ENCODE measurements at places on chromosomes 7 and 10. TPM values are rescaled to one million over a fixed set of nuclear protein-coding genes. Genes with fewer than 3 reads are reported as not detected.

The HECW1 gene
- 0.46 TPM for total RNA-seq

DNA sequence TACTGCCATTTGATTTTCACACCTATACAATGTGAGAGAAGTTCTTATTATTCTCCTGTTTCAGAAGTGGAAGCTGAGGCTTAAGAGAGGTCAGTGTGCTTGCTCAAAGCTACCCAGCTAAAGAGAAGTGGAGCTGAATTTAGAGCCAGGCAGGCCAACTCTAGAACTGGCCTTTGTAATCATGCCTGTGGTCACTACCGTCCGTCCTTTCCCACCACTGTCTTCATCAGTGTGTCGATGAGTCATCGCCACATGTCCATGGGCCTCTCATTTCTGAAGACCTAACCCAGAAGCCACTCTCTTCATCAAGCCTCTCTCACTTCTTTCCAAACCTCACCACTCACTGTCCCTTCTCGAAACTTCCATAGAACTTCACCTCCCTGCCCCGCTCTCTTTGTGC, 237.8 kb downstream of the KIAA1217 start:
- DNase-seq: no peak

GRCh38 chr10:128476368-128476725, 350.1 kb upstream of the MKI67 start:
- no peak for DNase-seq

The IRF5 gene
- 19.9 TPM for total RNA-seq

- DNase-seq: no peak
Observed at GRCh38 chr7:21345361-21345760, 82.5 kb upstream of the SP4 start.

The DLX5 gene
- total RNA-seq: not detected

The BICC1 gene
- total RNA-seq: 64.6 TPM

The SOSTDC1 gene
- not detected for total RNA-seq

The TDRD1 gene
- not detected for total RNA-seq

DNA sequence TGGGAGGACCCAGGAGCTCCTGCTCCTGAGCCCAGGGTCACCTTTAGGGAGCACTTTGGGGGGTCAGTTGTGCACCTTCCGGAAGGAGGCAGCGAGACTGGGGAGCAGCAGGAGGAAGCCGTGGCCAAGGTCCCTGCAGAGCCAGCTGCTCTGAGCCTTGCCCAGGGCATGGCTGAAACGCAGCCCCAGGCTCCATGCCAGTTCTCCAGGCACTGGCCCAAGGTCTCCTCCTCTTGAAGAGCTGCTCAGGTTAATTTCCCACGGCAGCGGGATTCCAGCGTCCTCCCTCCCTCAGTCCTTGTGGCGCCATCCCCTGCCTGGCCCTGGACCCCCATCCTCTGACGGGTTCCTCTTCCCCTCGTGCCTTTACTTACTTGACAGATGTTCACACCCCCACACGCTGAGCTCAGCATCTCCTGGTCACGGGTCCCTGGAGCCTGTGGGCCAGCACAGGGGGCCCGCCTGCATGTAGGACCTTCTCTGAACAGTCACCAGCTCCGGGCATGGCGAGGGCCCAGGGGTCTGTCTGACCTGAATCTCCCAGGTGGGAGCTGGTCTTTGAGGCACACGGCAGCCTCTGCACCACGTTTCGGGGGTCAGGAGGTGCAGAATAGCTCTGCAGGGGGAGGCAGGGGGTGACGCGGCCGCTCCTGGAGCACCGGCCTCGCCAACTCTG, 16.7 kb upstream of the CFAP46 start:
- no peak for DNase-seq

The SPAM1 gene
- not detected for total RNA-seq

- no peak for DNase-seq
Observed at GRCh38 chr7:150716368-150716767, at the start of gene GIMAP1. GIMAP1 (plus strand) TSS chr7:150716613; CDS start chr7:150719048, 2,435 bp downstream.

DNA sequence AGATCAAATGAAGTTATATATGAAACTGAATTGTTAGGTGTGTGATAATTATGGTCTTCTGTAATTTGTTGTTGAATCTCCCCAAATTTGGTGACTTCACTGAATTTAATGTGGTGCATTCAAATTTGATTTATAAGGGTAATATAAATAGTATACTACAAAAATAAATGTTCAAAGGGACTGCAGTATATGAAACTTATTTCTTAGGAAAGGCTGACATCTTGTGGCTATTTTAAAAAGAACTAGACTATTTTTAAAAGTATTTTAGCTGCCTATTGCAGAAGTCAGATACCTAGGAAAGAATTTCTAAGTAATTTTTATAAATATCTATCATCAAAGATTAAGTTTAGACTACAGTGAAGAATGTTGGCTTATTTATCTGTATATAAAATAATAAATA, 36.6 kb downstream of the ATRNL1 start:
- DNase-seq: no peak

DNA sequence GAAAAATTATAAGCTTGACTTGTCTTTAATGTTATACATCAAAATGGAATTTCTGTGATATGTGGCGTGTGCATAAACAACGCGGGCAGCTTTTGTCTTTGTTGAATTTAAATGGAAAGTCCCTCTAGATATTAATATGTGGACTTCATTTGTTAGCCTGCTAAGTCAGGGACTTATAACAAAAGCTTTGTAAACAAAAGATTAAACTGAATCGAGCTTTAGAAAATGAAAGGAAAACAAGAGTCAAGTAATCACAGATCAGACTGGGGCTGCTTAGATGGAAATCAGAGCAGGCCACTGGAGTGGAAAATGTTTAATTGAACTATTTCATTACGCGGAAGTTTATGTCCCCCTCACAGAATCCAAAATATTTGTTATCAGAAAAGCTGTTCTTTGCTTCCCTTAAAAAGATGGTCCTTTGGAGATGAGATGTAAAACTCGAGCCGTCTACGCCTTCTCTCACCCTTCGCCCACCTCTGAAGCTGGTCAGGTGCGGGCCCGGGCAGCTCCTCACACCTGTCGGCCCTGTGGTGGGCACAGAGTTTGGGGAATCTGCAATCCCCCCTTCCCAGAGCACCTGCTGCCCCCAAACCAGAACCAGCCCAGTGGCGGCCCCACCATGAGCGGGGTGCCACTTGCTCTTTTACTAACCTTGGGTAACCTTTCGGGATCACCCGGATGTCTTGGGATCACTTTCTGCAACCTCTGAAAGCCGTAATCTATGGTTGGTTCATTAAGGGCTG, 116.2 kb downstream of the EBF3 start:
- DNase-seq: no peak

DNA sequence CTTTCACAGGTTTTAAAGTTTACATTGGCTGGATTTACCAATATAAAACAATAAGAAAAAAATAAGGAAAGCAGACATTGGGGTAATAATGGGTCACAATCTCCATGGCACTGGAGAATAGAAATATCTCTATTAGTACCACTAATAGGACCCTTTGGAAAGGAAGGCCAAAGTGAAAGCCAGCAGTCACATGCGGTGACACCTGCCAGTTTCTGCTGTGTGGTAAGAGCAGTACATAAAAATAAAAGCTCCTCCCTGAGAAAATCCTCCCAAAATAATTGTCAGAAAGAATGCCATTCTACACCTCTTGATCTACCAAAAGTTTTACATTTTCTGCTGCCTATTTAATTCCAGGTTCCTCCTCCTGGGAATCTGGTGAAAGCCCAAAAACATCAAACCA, 30.4 kb upstream of the SLC13A1 start:
- no peak for DNase-seq

- no peak for DNase-seq
Observed at GRCh38 chr7:80517282-80517747, 5.5 kb upstream of the GNAT3 start.

GRCh38 chr7:100126239-100126930, 382 bp upstream of the MBLAC1 start:
- DNase-seq: peak; percentile 26

- DNase-seq: no peak
Observed at GRCh38 chr10:34016576-34016975, 682.1 kb upstream of the NRP1 start.

DNA sequence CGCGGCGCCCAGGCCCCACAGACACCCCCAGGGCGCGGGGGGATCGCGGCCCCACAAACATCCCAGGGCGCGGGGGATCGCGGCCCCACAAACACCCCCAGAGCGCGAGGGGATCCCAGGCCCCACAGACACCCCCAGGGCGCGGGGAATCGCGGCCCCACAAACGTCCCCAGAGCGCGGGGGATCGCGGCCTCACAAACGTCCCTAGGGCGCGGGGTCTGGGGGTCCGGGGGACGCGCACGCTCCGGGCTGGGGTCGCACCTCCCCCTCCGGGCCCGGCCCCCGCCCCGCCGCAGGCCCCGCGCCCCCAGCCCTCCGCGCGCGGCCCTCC, 382 bp downstream of the DIP2C start:
- DNase-seq: no peak

The GPAM gene
- 9.2 TPM for total RNA-seq

DNA sequence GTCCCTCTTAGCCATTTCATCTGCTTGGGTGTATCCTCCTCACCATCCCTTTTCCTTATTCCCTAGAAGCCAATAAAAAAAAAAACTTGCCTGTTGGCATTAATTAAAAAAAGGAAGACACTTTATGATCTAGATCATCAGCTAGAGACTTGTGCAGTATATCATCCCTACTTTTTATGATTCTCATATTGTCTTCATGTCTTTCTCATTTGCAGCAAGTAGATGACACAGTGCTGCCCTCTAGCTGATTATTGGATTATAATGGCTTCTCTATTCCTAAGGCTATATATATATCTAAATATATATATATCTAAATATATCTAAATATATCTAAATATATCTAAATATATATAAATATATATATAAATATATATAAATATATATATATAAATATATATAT, 272.4 kb upstream of the LRGUK start:
- no peak for DNase-seq

The HDAC9 gene
- 84.5 TPM for total RNA-seq

DNA sequence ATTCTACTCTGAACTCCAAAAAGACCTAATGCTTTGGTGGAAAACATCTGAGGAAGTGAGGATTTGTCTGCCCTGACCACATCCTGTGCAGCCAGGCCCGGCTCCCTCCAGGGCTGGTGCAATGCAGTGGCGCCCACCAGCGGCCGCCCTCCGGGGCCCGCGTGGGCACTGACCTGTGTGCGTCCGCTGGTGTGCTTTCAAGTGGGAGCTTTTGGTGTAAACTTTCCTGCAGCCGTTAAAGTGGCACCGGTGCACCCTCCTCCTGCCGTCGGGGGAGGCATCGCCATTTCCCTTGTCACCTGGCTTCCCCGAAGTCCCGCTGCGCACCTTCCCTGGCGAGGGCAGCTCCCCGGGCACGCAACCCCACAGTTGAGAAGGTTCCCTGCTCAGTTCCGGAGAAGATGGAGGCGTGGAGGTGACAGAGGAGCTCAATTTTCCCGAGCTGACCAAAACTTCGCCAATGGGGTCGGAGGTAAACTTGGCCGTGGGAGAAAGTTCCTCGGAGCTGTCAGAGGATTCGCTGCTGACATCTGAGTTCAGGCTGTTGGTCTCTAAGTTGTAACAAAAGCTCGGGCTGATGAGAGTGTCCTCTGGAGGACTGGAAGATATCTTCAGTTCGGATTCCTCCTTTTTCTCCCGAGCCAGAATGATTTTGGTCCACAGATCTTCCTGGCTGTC, 3.4 kb downstream of the KLF6 start:
- no peak for DNase-seq

The SGCE gene
- total RNA-seq: 24.9 TPM

DNA sequence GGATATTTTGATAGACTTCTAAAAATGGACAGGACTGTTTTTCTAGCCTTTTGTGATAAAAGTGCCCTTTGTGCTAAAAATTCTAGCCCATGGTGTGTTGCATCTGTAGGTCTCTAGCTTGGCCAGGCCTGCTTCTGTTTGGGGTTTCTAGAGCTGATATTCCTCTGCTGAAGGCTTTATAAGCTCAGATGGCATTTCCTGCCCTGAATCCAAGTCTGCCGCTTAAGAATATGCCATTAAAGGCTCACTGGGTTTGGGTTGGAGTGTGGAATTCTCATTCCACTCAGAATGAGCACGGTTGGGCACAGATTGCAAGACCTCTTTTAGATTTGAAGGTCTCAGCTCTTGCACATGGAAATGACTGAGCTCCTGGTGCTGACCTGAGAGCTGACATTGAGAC, 49.4 kb upstream of the IGFBP3 start:
- no peak for DNase-seq

GRCh38 chr7:141242568-141242967, 168.7 kb downstream of the TMEM178B start:
- DNase-seq: no peak

The C7orf57 gene
- total RNA-seq: 0.34 TPM

The PIP gene
- not detected for total RNA-seq

The NOS3 gene
- 3.1 TPM for total RNA-seq

The MYO1G gene
- total RNA-seq: 0.27 TPM

The PTF1A gene
- total RNA-seq: not detected

DNA sequence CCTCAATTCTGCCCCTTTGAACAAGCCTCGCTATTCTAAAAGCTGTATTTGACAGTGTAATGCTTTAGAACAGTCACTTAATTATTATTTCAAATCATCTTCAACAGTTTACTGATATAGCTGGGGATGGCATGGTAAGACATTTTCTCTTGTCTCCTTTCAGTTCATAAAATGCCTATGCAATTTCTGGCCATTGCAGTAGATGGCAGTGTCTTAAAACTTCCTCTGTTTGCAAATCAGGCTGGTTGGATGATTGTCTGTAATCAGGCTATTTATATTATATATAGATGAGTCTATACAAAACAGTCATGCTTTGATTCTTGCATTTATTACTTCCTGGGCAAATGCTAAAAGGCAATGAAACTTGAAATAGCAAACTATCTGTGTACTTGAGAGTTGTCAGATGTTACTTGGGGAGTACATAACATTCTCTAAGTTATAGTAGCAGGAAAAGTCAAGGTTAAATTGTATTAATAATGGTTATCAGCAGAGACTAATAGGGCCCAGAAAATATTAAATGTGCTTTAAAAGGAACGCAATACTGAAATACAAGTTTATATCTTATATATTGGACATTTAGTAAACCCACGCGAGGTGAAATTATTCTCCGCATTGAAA, 55.5 kb upstream of the LHFPL3 start:
- DNase-seq: no peak

DNA sequence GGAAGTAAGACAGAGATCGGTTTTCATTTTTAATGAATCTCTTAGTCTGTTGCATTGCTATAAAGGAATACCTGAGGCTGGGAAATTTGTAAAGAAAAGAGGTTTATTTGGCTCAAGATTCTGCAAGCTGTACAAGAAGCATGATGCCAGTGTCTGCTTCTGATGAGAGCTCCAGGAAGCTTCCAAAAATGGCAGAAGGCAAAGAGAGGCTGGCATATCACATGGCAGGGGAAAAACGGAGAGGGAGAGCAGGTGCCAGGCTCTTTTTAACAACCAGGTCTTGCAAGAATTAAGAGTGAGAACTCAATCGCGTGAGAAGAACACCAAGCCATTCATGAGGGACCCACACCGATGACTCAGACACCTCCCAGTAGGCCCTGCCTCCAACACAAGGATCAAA, 125.0 kb upstream of the THSD7A start:
- no peak for DNase-seq
